ENCODE measurements at places on chromosomes 5 and 9.
A peak's percentile ranks its signal among the peaks of the same experiment; 100 is the strongest.

DNA sequence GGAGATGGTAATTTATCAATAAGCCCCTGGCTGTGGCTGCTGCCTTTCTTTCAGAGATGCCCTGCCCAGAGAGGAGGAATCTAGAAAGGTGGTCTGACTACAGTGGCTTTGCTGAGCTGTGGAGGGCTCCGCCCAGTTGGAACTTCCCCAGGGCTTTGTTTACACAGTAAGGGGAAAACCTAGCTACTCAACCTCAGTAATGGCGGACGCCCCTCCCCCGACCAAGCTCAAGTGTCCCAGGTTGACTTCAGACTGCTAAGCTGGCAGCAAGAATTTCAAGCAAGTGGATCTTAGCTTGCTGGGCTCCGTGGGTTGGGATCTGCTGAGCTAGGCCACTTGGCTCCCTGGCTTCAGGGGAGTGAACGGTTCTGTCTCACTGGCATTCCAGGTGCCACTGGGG is 865.4 kb upstream of the ACO1 start:
- no peak for DNase-seq

DNA sequence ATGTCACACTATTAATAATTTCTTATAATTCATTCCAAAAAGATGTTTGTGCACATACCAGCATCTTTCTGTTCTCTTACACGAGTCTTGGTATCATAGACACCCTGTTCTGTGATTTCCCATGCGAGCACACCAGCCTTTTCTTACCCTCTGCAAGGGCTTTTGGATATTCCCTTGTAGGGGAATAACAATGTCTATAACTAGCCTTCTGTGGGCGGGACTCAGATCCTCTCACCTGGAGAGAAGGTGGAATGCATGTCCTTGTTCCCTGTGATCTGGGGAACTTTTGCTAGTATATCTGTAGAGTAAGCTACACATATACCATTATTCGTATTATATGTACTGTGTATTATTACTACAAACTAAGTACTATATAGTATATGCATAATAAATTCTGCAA is 44.8 kb downstream of the EHMT1 start:
- no peak for DNase-seq

DNA sequence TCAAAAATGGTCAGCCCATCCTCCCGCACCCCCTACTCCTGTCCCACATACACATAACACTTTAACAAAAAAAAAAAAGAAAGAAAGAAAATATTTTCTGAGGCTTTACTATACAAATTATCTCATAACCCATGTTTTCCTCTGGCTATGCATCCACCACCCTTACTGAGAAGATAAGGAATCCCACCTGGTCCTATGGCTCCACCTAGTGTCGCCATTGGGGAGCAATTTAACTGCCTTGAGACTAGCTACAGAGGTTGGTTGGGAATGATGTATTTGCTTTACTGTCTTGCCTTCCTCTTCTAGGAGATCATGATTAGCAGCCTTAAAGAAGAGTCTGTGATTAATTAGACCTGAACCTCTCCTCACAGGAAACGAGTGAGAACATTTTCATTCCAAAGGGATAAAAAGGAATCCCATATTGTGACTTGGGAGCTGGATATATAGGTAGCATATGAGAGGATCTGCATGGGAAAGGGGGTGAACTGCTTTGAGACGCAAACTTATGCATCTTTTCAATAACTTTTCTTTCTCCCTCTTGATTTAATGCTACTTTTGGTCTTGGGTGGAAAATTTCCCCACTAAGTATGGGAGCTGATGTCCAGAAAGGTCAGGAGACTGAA is 77.7 kb upstream of the SELENOP start:
- peak; percentile 33 for DNase-seq

DNA sequence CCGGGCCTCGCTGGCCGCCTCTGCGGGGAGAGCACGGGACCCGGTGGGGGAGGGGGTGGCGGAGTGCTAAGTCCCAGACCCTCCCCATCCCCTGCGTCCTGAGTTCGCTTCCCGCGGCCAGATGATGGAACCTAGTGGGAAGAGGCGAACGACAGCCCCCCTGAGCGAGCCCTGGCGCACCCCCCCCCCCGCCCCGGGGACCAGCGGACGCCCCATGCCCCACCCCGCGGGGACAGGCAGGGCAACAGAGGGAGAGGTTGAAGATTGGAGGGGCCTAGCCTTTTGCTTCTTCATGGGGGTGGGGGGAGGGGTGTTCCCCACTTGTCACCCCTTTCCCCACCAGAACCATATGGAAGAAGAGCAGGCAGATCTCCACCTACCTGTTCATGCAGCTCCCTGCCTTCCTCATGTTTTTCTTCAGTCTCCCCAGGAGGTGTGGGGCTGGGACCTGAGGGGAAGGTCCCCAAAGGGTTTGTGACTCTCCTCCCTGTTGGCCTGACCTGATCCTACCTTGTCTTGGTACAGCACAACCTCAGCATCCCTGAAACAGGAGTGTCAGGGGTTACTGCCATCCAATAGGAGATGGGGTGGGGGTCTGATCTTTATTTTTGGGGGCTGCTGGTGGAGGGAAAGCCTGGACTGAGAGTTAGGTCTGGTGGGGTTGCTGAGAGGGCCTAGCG is 485 bp downstream of the FAM53C start:
- DNase-seq: no peak

DNA sequence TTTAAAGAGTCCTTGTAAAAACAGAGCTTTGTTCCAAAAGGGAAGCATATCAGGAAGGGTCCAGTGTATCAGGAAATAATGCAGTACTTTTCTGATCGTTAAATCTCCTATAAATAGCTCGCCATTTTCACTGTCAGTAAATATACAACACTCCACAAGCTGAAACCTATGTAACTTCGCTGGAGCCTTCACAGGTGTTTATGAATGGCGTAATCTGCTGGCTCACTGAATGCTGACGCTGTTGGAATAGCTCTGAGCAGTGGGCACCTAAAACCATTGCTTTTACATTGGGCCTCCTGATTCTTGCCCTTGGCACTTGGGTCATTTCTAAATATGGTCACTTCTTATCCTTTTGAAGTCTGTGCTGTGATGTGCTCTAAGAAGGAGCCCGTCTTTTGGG is 4.3 kb downstream of the SHC3 start:
- no peak for DNase-seq

GRCh38 chr9:131585375-131585774 is 40.1 kb downstream of the PRRT1B start:
- no peak for DNase-seq
